ENCODE measurements at places on chromosomes 12 and 14.
A peak's percentile ranks its signal among the peaks of the same experiment; 100 is the strongest.

DNA sequence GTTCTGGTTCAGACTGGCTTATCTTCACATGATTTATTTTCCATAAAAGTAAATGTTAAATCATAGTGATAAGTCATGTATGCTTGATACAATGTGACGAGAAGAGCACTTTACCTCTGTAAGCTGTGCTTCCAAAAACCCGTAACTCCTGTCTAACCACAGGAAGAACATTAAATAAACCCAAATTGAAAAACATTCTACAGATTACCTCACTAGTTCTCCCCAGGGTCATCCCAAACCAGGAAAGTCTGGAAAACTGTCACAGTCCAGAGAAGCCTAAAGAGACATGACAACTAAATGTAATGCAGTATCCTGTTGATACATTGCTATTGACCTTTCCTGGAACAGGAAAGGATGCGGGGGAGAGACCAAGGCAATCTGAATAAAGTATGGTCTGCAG is 32.5 kb upstream of the DUSP6 start:
- DNase-seq, result no peak

DNA sequence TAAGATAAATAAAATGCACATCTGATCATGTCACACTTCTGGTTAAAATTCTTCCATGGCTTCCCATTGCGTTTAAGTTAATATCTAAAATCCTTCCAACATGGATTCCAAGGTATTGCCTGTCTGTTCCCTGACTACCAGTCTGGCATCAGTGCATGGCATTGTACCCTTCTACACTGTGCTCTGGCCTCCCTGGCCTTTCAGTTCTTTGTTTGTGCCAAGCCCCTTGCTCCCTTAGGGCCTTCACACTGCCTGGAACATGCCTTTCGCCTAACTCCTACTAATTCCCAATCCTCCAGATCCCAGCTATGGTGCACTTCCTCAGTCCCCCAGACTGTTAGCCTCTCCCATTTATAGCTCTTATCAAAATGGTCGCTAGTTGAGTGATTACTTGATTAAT is 6.3 kb downstream of the CIPC start:
- no peak for DNase-seq

- DNase-seq, result peak; percentile 28
These were observed 674 bp downstream of the VDR start for GRCh38 chr12:47903927-47904712.

- DNase-seq, result no peak
These were observed 113.7 kb downstream of the DUSP6 start for GRCh38 chr12:89238593-89238992.

- no peak for DNase-seq
These were observed 2.8 kb downstream of the ADSS1 start for GRCh38 chr14:104726600-104727451.

- DNase-seq, result no peak
These were observed 18.5 kb downstream of the RPGRIP1 start for GRCh38 chr14:21298358-21298757.

DNA sequence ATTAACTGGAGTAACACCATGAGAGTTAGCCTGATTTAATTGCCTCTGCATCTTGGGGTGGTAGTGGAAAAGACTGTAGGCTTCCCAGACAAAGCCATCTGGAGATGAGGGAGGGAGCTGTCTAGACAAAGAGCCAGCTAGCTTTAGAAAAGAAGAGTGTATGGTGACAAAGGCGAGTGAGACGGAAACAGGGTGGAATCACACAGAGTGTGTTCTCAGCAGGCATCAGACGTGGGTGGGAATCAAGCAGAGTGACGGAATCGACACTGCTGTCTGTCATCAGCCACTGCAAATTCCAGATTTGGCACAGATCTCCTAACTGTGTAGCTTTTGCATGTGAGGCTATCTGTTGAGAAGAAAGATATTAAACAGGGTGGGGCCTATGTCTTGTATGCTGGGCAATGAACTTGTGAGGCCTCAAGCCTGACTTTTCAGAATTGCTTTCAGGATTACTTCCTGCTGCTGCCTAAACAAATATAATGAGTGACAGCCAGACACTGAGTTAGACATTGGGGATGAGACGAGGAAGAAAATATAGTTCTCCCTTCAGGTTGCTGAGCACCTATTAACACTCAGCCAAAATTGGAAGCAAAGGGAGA is 236.5 kb upstream of the GRIP1 start:
- no peak for DNase-seq

DNA sequence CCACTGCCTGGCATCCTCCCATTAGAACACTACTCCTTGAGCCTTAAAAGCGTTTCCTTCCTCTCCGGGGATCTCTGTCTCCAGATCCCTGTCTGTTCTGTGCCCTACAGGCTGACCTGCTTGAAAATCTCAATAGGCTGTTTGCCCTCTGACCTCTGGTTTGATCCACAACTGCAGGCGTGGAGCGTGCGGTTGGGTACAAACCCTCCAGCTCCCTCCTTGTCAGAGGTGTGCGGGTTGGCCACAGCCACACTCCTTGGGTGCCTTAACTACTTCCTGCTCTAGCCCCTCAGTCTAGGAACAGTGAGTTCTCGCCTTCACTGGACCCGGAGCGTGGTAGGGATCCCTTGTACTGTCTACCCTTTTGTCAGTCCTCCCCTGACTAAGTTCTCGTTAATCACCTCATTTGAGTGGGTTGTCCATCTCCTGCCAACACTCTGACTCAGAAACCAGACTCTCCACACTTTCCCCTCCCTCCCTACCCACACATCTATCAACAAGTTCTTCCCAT is 33.1 kb downstream of the CMKLR1 start:
- no peak for DNase-seq

DNA sequence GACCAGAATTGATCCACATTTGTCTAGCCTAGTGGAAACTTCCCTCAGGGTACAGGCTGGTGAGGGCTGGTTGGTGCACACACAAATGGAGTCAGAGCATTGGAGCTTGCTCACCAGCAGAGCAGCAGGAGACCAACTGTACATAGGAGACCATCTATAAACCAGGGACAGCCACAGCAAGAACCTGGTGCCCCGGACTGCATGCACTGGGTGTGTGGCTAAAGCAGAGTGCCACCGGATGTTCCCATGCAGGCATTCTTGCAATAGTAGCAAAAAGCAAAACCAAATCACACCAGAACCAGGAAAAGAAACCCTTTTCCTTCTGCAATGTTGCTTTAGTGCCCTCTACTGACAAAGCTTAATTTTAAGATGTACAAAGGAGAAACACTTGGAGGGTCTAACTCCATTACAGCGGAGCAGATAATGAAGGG is 136.4 kb downstream of the MDGA2 start:
- DNase-seq, result no peak

DNA sequence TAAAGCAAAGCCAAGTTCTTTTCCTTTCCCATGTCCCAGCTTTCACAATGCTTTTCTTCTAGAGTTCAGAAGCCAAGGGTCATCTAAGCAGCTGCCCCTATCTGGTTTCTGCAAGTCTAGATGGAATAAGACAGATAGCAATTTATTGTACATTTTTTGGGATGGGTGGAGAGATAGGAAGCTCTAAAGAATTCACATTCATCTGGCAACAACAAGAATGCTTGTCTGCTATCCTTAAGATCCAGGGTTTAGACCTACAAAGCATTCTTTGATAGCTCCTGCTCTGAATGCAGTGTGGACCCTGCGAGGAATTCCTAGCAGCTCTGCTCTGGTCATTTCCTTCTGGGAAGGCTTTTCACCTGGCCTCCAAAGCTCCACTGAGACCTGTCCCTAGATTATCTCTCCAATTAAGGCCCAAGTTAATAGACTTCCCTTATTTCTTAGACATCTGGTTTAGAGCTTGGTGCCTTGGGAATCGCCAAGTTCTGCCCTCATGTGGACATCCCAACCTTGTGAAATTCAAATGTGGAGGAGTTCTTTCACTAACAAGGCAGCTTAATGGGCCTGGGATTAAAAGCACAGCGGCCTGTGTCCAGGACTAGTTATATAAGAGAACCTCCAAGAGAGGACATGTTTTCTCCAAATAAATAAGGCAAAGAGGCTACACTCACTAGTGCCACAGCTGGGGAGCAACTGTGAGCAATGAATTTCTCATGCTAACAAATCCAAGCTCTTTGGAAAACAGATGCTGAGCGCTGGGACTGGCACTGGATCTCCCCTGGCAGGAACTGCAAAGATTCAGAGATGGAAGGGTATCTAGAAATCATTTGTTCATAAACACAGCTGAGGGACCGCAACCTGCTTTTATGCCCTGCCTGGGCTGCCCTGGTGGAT is 384.5 kb upstream of the DDHD1 start:
- DNase-seq, result no peak

DNA sequence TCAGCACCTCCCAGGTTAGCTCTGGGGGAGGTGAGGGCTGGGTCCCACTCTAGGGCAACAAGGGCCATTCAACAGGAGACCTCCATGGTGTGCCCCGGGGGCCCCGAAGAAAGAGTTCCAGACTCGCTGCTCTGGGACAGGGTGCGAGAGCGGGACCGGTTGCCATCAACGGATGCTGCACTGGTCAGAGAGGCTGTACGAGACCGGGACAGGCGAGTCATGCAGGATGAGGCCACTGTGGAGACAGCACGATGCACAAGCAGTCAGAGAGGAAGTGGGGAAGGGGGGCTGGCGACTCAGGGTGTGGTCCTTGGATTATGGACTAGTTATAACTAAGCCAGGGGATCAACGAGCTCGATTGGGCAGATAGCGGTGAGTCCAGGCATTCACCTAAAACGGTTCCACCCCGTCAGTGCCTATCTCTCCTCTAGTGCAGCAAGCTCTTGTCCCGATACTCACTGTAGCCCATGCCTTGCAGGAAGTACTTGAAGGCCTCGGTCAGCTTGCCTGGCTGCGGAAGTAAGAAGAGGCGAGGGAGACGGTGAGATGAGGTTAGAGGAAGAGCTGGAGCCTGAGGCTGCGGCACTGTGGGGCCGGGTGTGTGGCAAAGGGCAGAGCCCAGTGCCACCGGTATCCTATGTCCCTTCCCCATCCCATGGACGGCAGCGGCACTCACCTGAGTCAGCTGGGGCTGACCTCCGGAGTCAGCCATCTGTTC is 7.2 kb downstream of the NDRG2 start:
- DNase-seq, result no peak

DNA sequence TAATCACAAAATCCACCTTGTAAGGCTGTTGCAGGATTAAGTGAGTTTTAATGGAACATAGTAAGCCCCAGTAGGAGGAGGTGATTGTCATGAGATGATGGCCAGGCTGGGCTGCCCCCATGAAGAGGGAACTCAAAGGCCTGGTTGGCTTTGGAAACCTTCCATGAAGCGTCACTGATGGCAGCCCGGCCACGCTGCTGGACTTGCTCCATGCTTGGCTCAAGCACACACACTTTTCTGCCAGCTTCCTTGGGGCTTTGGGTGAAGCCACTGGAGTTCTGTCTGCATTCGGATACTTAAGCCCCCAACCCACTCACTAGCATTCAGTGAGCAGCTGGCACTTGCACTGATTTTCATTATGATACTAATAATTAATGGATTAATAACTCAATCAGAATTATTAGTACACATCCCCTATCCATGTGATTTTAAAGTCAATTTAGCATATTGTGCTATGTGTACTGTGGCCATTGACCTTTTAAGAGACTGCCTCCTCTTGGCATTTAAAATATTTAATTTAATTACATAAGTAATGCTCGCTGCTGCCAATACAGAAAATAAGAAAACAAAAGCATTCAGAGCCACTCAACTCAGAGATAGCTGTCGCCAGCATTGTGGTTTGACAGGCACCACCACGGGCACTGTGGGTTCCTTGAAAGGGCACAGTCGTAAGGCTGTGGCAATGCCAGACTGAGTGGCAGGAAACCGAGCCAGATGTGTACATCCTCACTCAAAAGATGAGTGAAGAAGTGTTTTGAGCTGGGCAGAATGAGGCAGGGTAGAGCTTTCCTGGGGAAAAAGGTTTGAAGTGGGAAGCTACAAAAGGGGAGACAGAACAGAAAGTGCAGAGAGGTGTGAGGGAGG is 15.9 kb downstream of the KRT85 start:
- DNase-seq, result peak; percentile 46

GRCh38 chr14:31596342-31597095 is 35.3 kb downstream of the NUBPL start:
- no peak for DNase-seq

- no peak for DNase-seq
These were observed 19.5 kb downstream of the DMAC2L start for GRCh38 chr14:50331596-50331995.

DNA sequence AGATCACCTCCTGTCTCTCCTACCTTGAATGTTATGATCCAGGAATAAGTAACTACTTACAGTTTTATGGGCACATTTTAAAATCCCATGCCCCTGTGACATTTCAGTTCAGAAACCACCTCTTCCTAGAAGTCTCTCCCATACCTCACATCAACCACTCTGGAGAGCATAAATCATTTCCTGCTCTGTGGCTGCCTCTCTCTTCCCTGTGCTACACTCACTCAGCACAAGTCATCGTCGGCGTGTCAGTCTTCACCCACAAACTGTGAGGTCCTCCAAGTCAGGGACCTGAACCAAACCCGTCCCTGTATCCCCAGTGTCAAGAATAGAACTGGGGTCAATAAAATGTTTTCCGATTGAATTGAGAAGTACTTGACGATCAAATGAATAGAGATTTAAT is 863.3 kb downstream of the BCL11B start:
- DNase-seq, result no peak

Data from activated naive CD4-positive, alpha-beta T cell (primary cell).